ENCODE measurements at places on chromosomes 11 and 22.

DNA sequence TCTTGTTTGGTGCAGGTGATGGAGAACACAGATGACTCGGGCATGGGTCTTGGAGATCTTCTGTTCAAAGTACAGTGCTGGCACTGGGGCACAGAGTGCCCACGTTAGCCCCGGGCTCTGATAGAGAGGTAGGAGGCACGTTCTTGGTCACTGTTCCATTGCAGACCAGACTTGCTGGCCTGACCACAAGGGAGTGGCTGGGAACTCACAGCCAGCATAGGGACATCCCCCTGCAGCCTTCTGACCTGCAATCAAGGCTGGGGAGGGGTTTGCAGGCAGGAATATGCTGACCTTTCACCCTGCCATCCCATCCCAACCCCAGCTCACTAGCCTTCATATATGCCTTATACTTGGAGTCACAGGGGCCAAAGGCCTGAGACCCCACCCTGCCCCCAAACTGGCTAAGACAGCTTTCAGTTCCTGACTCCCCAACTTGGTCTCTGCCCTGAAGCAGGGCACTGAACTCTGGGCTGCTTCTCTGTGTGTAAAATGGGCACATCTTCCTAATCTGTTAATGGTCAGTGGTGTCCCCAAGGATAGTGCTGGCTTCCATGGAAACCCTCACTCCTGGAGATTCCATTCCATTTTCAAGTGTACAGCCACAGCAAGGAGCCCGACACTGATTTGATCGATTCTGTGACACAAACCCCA, 4.6 kb downstream of the MRPL49 start:
- no peak for DNase-seq

- no peak for DNase-seq
These were observed 56.0 kb downstream of the DCUN1D5 start for GRCh38 chr11:103035791-103036434.

DNA sequence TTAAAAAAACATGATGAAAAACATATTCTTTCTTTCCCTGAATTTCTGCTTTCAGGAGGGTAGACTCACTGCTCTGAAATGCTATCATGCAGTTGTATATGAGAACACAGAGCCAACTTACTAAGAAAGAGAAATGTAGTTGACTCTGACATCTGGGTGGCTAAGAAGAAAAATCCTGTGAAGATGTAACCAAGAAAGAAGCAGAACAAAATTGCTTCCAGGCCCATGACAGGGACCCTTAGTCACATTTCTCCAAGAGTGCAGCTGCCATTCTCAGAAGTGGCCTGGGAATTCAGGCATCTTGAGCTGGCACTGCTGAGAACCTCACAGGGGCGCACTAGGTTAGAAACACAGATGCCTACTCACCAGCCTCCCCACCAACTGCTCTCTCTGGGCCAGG, 73.6 kb downstream of the RPL27A start:
- no peak for DNase-seq

GRCh38 chr22:44204739-44205515, 24.2 kb downstream of the PARVG start:
- no peak for DNase-seq

DNA sequence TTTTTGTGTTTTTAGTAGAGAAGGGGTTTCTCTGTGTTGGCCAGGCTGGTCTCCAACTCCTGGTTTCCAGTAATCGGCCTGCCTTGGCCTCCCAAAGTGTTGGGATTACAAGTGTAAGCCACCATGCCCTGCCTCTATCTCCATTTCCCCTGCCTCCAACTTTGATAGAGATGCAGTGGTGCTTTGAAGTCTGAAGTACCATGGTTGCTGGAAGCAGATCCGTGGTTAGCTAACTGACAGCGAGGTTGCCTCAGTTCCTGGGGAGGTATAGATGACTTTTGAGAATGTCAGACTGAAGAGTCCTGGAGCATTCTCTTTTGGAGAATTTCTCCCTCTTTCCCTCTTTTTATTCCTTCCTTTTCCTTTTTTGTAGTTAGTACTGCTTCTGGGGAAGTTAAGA, 111.5 kb upstream of the RRM1 start:
- no peak for DNase-seq

- no peak for DNase-seq
These were observed 177.4 kb upstream of the NECTIN1 start for GRCh38 chr11:119906376-119906775.

DNA sequence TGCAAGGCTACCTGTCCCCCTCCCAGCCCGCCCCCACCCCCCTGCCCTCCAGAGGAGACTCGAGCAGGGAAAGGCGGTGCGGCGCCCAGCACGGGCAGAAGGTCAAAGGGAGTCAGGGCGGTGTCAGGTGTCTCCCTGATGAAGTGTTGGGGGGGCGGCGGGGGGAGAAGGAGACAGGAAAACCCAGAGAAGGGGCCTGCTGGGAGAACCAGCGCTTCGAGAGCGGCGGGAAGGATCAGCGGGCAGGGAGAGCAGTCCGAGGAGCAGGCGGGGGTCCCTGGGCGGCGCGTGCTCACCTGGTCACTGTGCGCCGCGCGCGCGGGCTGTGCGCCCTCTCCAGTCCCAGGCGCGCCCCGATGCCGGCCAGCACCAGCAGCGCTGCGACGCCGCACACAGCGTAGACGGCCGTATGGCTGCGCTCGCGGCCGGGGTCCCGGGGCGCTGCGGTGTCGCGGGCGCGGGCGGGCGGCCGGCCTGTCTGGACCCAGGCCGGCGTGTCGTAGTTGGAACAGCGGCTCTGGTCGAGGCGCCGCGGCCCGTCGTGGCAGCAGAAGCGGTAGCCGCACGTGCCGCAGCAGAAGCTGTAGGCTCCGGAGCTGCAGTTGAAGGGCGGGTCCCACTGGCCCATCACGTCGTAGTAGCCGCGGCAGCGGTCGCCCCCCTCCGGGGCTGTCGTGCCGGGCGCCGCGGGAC, 886 bp downstream of the SHISA8 start:
- no peak for DNase-seq

GRCh38 chr22:22756109-22756508, 111.7 kb downstream of the GGTLC2 start:
- DNase-seq = no peak

DNA sequence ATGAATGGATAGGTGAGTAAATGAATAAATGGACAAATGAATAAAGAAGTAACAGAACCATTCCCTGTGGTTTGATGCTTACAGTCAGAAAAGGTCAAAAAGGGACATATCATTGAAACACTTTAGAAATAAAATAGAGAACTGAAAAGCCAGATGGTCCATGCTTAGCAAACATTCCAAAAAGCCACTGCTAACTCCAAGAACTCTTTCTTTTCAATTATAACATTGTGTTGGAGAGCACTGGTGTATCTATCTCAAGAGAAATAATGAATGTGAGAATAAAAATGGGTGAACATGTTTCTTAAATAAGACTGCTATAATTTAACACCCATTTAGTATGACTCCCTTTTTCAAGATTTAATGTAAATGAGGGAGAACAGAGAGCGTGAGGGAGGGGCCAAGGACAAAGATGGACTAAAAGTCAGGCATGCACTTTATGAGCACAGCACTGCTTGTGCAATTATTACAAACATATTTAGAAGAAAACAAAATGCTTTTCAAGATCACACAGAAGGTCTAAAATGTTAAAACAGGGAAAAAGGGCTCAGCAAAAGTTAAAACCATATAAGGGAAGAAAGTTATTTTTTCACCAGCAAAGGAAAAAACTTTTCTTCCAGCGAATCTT, 224.3 kb upstream of the PITPNB start:
- DNase-seq = no peak

- no peak for DNase-seq
These were observed 136.0 kb downstream of the C11orf58 start for GRCh38 chr11:16874275-16874975.

- DNase-seq = no peak
These were observed 12.3 kb downstream of the MYRF start for GRCh38 chr11:61764606-61765260.

GRCh38 chr11:103326070-103326794, 217.0 kb downstream of the DYNC2H1 start:
- DNase-seq = no peak

DNA sequence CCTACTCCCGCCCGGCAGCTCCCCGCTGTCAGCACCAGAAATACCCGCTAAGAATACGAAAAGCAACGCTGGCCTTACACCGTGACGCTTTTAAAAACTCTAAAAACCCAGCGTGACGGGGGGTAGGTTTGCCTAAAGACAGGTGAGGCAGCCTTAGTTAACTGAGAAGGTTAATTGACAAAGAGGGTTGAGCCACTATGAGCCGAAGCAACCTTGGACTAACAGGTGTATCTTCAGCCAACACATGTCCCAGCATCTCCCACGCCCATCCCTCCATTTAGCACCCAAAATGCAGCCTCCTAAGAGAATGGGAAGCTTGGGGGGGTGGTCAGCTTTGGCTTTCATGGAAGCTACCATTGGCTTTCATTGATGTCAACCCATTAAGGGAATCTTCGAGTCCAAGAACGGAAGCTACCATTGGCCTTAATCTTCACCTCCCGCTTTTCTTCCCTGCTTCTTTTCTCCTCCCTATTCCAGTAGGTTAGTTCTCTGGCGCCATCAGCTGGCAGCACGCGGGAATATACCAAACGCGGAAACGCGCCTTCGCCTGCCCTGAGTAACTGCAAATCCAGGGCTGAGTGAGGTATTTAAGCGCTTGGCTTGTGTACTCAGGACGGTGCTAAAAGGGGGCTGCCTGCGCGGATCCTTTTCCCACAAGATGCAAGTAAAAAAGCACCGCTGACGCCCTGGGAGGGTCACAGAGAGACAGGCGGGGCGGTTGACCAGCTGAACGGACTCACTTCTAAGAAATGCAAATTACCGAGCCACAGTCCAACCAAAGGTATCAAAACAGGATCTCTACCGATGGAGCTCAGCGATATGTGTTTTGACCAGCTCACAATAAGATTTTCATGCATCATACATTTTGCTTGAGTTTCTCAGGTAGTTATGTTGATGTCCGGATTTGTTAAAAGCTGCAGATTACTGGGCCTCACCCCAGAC, 38.5 kb upstream of the GLYATL1 start:
- DNase-seq = no peak

DNA sequence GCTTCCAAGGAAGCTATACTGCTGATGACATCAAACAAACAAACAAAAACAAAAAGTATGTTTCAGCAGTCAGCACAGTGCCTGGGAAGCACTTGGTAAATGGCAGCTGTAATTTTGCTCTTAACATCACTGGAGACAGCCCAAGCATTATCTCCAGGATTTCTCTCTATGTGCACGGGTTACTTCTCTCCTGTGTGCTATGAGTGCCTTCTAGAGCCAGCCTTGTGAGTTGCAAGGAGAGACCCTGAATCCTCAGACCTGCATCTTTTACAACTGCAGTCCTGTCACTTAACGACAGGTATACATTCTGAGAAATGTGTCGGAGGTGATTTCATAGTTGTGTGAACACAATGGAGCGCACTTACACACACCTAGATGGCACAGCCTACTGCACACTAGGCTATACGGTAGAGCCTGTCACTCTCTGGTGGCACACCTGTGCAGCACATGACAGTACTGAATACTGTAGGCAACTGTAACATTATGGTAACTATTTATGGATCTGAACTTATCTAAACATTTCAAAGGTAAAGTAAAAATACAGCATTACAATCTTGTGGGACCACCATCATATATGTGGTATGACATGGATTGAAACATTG, 662.5 kb upstream of the B3GAT1 start:
- no peak for DNase-seq
